ENCODE measurements at places on chromosomes 4 and X.

GRCh38 chrX:17836830-17837229 lies 24.3 kb downstream of the RAI2 start:
- DNase-seq = no peak

DNA sequence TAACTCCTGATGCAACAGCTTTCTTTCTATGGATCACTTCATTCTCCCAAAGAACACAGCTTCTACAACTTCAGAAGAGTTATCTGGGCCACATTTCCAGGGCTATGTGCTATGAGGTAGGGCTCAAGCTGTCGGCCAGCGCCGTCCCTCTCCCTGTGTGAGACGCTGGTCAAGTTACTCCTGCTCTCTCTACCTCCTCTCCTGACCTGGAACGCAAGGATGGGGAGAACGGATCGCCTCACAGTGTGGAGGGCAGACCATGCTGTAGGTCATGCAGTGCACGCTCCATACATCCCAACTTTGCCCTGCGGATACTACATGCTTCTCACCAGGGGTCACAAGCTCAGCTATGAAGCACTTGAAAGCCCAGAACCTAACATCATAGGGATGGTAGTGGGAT lies 42.4 kb downstream of the JAKMIP1 start:
- DNase-seq = no peak

GRCh38 chr4:59247032-59247431 lies 1953.1 kb upstream of the ADGRL3 start:
- no peak for DNase-seq

GRCh38 chrX:85914431-85914830 lies 132.9 kb downstream of the CHM start:
- DNase-seq = no peak

DNA sequence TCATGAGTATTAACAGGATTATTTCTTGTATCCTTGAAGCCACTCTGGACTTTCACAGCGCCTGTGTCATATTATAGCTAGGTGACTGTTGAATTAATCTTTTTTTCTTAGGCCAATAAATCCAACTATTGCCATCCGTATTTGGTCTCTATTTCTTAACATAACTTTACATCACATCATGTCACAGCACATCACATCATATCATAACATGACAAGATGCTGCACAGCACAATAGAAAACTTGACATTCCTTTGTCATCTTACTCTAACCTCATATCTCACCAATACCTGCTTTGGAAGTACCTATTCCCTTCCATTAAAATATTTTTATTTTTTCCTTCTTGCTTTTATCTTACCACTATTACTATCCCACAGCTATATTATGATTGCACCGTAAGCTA lies 1480.8 kb downstream of the TECRL start:
- no peak for DNase-seq

DNA sequence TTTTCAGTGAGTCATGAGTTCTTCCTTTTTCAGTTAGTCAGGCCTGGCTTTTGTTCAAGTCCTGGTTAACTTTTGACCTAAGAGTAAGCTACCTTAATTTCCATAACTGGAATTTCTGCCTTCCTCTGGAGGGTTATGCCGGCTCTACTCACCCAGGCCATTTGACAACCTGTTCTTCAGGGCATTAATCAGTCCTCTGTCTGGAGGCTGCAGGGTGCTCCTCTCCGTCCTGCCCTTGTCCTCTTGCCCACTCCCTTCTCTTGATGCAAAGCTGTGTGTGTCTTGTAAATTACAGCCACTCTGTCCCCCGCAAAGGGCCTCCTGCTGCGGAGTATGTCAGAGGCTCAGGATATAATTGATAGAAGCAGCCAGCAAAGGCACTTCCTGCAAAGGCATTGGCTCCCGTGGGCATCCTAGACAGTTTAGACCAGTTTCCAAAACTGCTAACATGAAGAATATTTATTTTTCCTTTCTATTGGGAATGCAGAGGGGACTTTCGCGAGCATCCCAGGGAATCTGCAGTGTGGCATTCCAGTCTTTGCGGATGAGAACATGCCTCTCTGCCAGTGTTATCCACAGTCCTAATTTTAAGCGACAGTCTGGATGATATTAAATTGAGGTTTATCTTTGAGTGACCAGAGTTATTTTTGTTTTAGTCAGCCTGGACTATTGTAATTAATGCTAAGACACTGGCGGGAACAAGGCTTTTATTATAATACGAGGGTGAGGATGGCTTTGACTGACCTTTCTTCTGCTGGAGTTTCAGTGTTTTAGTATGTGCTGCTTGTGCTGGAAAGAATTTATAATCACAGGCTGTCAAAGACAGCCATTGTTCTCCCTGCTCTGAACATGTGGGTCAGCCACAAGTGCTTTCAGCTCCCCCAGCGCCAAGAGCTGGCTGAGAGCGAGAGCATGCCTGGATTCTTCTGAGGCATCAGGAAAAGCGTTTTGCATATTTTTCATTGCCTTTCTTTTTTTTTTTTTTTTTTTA lies 74.2 kb downstream of the LIMCH1 start:
- no peak for DNase-seq

DNA sequence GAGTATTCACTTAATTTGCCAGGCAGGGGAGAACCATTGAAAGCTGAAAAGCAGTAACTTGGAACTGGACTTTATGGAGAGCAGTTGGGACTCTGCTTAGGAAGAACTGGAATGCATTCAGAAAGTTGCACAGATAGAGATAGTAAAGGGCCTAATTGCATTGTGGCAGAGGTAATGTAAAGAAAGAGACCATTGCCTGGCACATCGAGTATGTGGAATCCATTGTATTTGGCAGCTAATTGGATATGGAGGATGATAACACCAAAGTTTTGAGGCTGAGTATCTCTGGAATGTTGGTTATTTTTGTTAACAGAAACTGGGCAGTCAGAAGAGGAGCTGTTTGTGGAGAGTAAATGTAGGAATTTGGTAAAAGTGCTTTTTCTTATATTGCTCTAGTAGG lies 169.9 kb downstream of the BMPR1B start:
- DNase-seq = no peak

GRCh38 chr4:172858731-172859230 lies 309.8 kb upstream of the GALNT7 start:
- DNase-seq = no peak

DNA sequence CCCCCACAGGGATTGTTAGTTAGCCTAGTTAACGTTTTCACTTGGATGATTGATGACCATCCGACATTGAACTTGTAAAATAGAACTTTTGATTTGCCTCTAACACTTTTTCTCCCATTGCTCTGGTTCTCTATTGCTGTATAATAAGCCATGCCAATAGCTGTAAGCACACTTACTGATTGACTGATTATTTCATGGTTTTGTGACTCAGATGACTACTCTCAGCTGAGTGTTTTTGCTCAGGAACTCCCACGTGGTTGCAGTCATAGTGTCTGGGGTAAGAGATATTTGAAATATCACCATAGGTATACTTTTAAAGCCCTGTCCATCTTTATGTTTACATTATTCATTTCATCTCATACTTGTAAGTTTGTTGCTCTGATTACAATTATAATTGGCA lies 1285.5 kb downstream of the STIM2 start:
- DNase-seq = no peak

DNA sequence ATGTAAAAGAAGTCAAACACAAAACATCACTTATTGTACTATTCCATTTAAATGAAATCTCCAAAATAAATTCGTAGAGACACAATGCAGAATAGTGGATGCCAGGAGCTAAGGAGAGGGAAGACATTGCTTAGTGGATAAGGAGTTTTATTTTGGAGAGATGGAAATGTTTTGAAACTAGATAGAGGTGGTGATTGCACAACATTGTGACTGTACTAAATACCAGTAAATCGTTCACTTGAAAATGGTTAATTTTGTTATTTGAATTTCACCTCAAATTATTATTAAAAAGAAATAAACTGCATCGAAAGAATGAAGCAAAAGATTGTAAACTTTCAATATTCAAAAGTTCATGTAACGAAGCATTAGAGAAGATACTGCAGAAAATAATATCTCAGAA lies 9.7 kb upstream of the ACSL4 start:
- DNase-seq = no peak

DNA sequence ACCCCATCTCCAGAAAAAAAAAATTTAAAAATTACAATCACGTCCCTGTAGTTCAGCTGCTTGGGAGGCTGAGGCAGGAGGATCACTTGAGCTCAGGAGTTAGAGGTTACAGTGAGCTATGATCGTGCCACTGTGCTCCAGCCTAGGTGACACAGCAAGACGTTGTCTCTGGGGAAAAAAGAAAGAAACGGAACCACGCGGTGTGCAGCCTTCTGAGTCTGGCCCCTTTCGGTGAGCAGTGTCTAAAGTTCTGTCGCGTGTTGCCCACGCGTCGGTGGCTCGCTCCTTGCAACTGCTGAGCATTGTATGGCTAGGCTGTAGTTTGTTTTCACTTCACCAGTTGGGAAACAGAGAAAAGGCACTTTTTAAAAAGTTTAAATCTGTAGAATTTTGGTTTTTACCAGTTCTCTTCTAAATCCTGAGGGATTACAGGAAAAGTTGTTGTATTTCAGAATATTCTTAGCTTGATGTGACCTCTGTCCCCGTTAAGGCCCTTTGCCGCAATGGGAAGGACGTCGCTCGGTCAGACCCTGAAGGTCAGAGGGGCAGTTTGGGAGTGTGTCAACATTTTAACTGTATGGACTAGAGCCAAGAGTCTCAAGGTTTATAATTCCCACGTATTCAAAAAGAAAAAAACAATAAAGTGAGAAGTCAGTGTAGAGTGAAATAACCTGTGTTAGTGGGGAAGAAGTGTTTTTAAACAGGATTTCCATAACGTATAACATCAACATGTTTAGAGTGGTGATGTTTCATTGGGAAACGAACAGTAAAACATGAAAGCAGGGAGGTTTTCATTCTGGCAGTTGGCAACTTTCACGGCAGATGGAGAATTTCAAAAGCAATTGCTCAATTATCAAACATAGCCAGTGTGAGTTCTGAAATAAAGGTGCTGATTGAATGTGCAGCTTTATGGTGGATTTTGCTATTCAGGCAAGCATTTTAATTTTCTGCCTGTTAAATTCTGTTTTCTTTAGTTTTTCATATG lies 45.8 kb upstream of the MSANTD1 start:
- DNase-seq = no peak

- DNase-seq = no peak
Observed at GRCh38 chrX:45761920-45762319, 561.2 kb upstream of the DIPK2B start.

GRCh38 chr4:159188646-159189045 lies 85.8 kb downstream of the RAPGEF2 start:
- DNase-seq = no peak

GRCh38 chr4:165991325-165992180 lies 118.5 kb downstream of the TLL1 start:
- DNase-seq = no peak

GRCh38 chr4:168685136-168685809 lies 188.4 kb downstream of the PALLD start:
- DNase-seq = no peak

DNA sequence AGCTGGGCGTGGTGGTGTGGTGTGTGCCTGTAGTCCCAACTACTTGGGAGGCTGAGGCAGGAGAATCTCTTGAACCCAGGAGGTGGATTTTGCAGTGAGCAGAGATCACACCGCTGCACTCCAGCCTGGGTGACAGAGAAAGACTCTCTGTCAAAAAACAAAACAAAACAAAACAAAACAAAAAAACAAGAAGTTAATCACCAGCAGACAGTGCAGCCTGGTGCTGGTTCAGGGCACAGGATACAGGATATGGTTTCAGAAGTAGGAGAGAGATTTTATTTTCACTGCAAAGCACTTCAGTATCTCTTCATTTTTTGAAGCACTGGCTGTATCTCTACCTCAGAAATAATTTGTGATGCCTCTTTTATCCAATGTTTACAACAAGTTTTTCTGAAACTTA lies 1222.9 kb upstream of the PRKX start:
- DNase-seq = no peak

GRCh38 chr4:148092316-148093014 lies 349.7 kb downstream of the NR3C2 start:
- no peak for DNase-seq

- DNase-seq = no peak
Observed at GRCh38 chr4:184528051-184528450, 53.7 kb upstream of the IRF2 start.

DNA sequence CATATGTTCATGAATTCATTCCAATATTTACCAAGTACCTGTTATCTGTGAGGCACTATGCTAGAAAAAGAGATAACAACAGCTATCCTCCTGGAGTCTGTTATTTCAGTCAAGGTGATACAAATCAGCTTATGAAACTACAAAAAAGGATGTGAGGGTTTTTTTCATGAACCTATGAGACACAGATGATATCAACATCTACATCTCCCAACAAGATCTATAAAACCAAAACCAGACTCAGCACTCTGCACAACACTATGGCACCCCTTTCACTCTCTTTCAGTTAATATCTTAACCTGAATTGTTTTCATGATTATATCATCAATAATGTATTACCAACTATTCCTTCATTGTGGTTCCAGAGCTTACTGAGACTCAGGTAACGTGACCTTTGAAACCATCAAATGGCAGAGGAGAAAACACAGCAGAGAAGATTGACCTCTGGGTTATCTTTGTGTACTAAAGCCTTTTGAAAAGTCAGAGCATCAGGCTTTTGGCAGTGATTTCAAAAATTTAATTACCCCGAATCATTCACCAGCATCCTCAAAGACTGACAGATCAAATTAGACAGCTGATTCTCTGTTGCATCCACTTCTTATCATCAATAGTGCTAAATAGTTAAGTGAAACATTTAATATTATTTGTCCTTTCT lies 244.6 kb upstream of the FTHL17 start:
- no peak for DNase-seq

GRCh38 chrX:65035446-65035770 lies 59.2 kb upstream of the ZC4H2 start:
- no peak for DNase-seq

- DNase-seq = no peak
Observed at GRCh38 chr4:183146478-183146877, 47.4 kb downstream of the WWC2 start.

DNA sequence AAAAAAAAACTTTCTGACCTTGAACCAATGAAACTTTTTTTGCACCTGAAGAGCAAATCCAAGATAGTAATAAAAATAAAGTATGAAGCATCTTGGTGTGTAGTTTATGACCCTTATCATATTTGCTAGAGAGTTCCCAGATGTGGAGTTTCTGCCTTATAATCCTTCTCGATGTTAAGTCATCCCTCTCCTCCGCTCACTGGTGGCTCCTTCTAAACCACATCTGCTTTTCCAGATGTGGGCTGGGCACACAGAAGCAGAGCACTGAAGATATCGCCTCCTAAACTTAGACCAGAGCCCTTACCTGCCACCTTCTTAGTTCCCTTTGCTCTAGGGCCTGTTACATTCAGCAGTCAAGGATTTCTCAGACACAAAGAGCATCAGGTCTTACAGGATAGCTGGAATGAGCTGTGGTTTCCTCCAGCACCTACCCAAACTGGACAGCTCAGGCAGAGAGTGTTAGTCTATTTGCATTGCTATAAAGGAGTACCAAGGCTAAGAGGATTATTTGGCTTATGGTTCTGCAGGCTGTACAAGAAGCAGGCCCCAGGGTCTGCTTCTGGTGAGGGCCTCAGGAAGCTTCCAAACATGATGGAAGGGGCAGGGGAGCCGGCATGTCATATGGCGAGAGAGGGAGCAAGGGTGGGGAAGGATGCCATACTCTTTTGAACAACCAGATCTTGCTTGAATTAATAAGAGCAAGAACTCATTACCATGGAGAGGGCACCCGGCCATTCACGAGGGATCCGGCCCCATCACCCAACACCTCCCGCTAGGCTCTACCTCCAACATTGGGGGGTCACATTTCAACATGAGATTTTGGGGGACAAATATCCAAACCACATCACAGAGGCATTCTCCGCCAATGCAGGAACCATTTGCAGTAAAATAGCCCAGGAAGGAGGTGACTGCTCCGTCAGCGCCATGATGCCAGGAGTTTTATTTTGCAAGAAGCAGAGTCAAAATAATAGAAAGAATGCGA lies 75.6 kb upstream of the HELT start:
- no peak for DNase-seq

- no peak for DNase-seq
Observed at GRCh38 chr4:85787133-85787532, 312.2 kb downstream of the ARHGAP24 start.

Measured in NCI-H1092 (cell line).